ENCODE measurements at places on chromosomes 11 and 22.

GRCh38 chr11:60241786-60242185 is 1.2 kb downstream of the MS4A4E start:
- DNase-seq: no peak

DNA sequence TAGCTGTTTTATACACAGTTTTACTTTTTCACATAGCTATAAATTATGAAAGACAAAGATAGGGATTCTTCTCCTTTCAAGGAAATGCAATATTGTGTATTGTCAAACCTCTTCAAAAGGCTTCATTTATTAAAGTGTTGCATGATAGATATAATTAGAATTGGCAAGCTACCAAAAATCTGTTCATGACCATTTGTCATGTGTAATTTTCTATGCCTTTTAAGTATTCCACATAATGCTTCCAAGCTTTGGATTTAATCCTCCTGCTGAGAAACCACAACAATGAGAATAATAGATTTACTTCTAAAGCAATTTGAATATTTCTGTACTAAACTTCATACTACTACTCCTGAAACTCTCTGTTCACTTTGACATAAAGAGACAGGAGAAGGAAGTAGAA is 403.2 kb upstream of the CCDC179 start:
- no peak for DNase-seq

DNA sequence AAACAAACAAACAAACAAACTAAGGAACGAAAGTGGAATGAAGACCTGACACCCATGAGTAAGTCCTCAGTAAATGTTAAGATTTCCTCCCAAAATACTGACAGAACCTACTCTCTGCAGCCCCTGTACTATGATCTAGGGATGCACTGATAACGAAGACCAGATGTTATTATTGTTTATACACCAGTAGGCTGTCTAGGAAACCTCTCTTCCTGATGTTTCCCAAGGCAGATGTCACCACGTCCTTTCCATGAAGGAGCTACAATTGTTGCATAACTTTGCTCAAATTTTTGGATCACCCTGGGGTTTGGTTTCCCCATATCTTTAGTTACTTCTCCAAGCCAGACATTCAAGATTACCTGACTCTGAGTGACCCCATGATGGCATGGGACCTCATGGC is 340.7 kb downstream of the MIAT start:
- no peak for DNase-seq

- DNase-seq: no peak
Observed at GRCh38 chr11:42170601-42171000, 711.1 kb upstream of the LRRC4C start.

Data from kidney tubule cell (primary cell).